ENCODE measurements at places on chromosomes 3 and 15.

DNA sequence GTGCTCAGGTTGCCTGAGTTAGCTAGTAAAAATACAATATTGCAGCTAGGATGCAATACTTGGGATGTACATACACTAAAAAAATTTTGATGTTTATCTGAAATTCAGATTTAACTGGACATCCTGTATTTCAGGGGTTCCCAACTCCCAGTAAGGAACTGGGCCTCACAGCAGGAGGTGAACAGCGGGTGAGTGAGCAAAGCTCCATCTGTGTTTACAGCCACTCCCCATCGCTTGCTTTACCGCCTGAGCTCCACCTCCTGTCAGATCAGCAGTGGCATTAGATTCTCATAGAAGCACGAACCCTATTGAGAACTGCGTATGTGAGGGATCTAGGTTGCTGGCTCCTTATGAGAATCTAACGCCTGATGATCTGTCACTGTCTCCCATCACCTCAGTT is 285.1 kb upstream of the PROK2 start:
- no peak for DNase-seq

- no peak for DNase-seq
These were observed 568.9 kb upstream of the NR2F2 start for GRCh38 chr15:95761501-95762165.

GRCh38 chr3:58617338-58617761 is 40.2 kb upstream of the FAM107A start:
- no peak for DNase-seq

- DNase-seq: no peak
These were observed 81.1 kb downstream of the CCNL1 start for GRCh38 chr3:157078811-157079185.

GRCh38 chr15:79433276-79433990 is 1.3 kb downstream of the MINAR1 start:
- no peak for DNase-seq

- no peak for DNase-seq
These were observed 13.7 kb downstream of the EEFSEC start for GRCh38 chr3:128166971-128167453.

DNA sequence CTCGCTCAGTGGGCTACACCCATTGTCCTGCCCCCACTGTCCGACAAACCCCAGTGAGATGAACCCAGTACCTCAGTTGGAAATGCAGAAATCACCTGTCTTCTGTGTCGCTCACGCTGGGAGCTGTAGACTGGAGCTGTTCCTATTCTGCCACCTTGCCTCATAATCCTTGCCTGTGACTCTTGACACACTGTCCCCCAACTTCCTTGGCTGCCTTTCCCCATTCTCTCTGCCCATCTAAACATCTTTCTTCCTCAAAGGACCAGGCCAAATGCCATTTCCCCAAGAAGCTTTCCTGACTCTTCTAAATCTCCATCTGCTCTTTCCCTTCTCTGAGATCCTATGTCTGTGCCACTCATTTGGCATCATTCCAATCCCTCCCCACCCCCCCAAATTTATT is 9.7 kb upstream of the CD80 start:
- no peak for DNase-seq

GRCh38 chr3:122148941-122149627 is 34.4 kb upstream of the CASR start:
- DNase-seq: no peak

- no peak for DNase-seq
These were observed 334.2 kb upstream of the ALCAM start for GRCh38 chr3:105032541-105032940.

- DNase-seq: no peak
These were observed 675 bp downstream of the RYR3 start for GRCh38 chr15:33311312-33311971.

- no peak for DNase-seq
These were observed 365.3 kb upstream of the KCNMB2 start for GRCh38 chr3:178170698-178171535.

- no peak for DNase-seq
These were observed 152.6 kb upstream of the UMPS start for GRCh38 chr3:124577494-124578167.

DNA sequence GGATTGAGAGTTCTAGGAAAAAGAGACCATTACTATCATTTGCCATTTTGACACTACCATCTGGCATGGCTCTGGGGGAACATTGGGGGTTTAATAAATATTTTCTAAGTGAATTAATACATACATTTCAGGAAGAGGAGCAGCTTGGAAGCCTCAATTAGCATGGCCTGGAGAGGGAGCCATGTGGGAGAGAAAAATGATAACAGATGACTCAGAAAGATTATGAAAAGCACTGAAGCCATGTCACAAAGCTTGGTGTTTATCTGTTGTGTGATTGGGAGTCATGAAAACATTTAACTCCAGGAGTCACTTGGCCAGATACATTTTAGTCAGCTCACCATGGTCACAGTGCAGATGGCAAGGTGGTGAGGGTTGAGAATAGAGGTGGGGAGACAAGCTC is 121.0 kb downstream of the SSR3 start:
- DNase-seq: no peak

GRCh38 chr3:37163262-37164015 is 10.9 kb downstream of the LRRFIP2 start:
- DNase-seq: no peak

GRCh38 chr3:41216993-41217392 is 17.7 kb downstream of the CTNNB1 start:
- no peak for DNase-seq

DNA sequence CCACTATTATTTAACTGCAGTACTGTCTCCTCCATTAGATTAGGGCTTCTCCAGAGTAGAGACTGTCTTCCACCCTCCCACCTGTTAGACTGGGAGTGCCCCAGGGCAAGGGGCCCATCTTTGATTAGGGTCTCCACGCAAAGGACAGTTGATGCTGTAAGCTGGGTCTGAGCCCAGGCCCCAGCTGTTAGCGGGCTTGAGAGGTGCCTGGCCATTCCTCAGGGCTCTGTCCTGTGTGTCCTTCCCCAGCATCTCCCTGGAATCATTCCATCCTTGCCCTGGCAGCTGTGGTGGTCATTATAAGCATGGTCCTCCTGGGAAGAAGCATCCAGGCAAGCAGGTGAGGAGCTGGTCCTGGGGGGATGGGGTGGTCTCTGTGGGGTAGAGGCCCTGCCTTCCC is 6.1 kb downstream of the SLC51B start:
- no peak for DNase-seq

GRCh38 chr3:104990758-104991157 is 376.0 kb upstream of the ALCAM start:
- no peak for DNase-seq

DNA sequence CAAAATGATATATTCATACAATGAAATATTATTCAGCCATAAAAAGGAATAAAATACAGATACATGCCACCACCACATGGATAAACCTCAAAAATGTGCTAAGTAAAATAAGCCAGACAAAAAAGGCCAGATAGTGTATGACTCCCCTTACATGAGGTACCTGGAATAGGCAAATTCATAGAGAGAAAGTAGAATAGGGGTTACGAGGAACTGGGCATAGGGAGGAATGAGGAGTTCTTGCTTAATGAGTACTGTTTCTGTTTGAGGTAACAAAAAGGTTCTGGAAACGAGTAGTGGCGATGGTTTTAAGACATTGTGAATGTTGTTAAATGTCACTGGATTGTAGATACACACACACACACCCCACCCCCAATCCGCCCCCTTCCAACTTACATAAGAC is 8.2 kb downstream of the RAF1 start:
- no peak for DNase-seq

- DNase-seq: no peak
These were observed 24.0 kb downstream of the IGSF10 start for GRCh38 chr3:151436675-151437446.

- no peak for DNase-seq
These were observed 98.5 kb upstream of the MME start for GRCh38 chr3:154981664-154982063.

- DNase-seq: no peak
These were observed 54.2 kb downstream of the MAP4 start for GRCh38 chr3:47961815-47962606.

GRCh38 chr15:40316931-40317330 is 6.6 kb upstream of the INAFM2 start:
- DNase-seq: no peak

DNA sequence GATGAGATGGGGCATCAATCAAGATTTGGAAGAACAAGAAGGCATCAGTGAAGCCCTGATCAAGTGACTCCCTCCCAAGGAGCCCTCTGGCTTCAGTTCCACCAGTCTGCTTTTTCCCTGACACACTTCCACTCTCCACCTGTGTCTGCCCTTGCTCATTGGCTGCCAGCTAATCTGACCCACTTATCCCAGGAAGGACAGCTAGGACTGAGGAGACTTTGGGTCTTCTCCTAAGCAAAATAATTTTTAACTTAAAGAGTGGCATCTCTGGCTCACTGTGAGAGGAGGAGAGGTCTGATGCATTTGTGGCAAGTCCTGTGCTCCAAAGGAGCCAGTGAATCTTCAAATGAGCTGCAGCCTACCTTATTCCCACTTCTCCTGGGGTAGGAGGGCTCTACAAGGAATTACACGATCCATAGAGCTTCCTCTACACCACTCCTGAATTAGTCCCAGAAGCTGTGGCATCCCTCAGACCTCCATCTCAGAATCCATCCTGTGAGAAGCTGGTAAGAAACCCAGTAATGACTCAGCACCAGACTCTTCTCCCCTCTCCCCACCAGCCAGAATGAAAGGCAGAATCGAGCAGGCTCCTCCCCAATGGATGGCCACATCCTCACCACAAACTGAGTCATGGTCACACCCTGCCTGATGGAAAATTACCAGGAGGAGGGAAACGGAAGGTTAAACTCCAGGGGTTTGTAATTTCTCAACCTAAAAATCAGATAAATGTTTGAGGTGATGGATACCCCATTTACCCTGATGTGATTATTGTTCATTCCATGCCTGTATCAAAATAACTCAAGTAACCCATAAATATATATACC is 6.3 kb upstream of the PKM start:
- peak; percentile 47 for DNase-seq

DNA sequence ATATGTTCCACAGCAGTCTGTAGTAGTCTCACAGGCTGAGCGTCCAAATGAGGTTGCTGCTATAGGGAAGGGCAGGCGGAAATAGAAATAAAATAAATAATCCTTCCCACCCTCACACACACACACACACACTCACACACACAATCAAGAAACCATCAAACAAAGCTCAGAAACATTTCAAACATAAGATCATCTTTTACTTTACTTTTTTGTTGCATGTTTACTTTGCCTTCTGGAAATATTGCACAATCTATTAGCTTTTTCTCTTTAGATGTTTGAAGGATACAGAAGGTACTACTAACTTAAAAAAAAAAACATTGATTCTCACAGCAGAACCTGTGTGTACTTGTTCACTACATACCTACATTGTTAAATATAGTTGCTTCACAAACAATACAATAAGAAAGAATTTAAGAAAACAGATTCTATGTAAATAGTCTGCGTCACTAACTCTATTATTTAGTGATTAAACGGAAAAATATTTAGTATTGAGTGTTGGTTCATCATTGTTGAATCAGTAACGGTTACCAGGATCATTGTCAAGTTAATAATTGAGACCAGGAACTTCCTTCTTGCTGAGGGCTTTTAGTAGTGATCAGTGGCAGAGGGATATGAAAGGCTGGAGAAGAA is 20.5 kb downstream of the ALCAM start:
- DNase-seq: no peak

GRCh38 chr3:23668430-23668904 is 137.3 kb upstream of the UBE2E1 start:
- no peak for DNase-seq

DNA sequence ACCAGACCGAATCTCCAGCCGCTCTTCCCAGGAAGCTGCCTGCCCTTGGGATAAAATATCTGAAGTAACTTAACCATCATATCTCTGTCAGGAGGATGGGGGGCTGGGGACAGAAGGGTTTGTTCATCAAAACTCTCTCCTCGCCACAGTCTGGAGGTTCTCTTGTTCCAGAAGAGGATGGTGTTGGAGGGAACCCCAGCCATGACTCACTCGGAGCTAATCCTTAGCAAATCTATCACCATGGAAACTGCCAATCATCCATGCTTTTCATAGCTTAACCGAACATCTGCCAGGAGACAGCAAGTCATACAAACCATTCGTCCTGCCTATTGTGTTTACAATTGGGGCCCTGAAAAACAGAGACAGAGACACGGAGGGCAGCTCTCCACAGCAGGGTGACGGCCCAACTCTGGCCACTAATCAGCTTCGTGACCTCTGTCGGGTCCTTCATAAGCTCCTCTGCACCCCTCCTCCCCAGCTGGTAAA is 73.8 kb upstream of the HEG1 start:
- DNase-seq: peak; percentile 68

GRCh38 chr3:18137958-18138357 is 287.2 kb downstream of the SATB1 start:
- no peak for DNase-seq

DNA sequence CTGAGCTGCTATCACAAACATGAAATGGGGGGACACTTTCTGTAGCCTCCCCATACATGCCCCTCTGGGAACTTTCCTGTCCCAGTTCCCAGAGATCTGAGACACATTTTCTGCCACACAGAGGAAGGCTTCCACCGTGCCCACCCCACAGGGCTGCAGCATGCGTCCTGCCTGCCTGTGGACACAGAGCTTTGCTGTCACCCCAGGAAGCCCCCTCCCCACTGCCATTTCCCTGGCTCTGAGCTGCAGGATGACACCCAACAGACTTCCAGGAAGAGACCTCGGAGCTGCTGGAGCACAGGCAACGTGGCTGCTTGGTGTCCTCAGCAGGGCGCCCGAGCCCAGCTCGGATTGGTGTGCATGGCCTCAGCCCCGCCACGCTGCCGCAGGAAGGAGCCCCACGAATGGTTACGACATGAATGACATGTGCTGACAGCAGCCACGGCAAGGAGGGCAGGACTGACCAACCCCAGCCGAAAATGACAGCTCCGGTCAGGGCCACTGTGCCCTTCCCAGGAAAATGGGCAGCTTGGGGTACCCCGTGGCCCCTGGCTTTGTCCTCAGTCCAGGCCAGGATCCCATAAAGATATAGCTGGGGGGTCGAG is 81.3 kb downstream of the VGLL4 start:
- DNase-seq: no peak

DNA sequence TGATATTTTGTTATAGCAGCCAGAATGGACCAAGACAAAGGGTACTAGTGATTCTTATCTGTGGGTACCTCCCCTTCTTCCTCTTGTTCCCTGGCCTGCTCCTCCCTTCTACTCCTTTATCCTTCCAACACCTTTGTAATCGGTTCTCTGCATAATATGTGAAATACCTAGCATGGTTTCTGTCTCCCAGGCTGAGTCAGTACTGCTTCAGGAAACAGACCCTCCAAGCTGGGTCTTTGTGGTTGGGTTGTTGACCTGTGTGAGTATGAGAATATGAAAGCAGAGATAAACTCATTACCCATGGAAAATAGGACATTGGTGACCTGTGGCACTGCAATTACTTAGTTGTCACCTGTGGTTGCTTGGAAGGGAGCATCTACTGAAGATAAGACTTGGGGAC is 69.3 kb upstream of the KLF13 start:
- DNase-seq: no peak

DNA sequence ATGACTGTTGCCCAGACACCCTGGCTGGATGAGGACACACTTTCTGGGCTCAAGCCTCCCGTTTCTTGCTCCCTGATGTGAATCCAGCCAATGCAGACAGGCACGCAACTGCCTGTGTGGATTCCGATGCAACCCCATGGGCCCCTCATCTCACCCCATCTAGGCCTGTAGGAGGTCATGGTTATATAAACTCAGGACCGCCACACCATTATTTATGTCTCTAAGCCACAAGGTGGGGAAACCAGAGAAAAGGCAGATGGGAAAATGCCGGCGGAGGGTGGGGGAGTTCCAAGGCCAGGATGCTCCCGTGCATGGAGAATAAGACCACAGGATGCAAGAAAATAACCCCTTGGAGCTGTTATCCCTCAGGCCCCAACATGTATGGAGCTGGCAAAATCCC is 2.0 kb downstream of the MESP1 start:
- DNase-seq: no peak
